CMK (cell line): ENCODE measurements at places on chromosomes 6 and 20.

DNA sequence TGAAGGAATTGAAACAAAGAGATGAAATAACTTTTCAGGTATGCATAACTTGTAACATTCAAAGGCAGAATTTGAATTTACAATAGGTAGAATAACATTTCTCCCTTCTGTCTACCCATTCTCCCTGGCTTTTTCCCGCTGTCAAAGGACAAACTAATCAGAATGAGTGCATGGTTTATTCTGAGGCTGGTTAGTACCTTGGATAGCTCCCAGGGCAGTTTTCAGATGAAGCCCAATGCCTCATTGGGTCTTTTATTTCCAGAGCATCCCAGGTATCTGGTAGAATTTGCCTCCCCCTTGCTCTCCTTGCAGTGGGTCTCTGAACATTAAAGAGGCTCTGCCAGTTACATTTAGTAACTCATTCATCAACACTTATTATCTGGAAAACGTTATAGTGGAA is 665.5 kb downstream of the BCKDHB start:
- no peak for DNase-seq

GRCh38 chr6:119110601-119111548 is 32.4 kb upstream of the FAM184A start:
- DNase-seq, result peak; percentile 18

DNA sequence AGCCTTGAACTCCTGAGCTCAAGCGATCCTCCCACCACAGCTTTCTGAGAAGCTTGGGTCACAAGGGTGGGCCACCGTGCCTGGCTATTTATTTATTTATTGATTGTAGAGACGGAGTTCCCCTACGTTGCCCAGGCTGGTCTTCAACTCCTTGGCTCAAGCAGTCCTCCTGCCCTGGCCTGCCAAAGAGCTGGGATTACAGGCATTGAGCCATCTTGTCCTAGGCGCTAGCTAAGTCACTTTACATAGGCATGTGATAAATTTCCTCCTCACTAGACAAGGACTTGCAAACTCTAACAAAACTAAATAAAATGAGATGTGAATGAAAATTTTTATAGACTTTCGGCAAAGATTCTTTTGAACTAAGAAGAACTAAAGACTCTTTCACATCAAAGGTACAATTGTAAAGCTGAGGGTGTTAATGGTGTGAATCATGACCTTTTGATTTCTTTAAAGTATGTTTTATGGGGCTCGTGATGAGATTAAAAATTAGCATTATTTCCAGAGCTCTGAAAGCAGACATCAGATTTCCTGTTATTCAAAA is 212.0 kb downstream of the CLVS2 start:
- DNase-seq, result no peak

GRCh38 chr6:107661291-107661690 is 162.8 kb downstream of the SCML4 start:
- DNase-seq, result no peak
